ENCODE measurements at places on chromosomes 16 and 17.

- no peak for DNase-seq
Observed at GRCh38 chr17:29089601-29090044, 46.7 kb downstream of the PIPOX start.

DNA sequence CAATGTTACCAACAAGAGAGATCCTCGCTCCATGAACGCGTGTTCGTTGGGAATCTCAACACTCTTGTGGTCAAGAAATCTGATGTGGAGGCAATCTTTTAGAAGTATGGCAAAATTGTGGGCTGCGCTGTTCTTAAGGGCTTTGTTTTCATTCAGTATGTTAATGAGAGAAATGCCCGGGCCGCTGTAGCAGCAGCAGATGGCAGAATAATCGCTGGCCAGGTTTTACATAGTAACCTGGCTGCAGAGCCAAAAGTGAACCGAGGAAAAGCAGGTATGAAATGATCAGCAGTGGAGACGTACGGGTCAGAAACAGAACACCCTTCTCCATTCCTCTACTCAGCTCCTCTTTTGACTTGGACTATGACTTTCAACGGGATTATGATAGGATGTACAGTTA is 13.3 kb downstream of the SOCS1 start:
- DNase-seq: no peak

DNA sequence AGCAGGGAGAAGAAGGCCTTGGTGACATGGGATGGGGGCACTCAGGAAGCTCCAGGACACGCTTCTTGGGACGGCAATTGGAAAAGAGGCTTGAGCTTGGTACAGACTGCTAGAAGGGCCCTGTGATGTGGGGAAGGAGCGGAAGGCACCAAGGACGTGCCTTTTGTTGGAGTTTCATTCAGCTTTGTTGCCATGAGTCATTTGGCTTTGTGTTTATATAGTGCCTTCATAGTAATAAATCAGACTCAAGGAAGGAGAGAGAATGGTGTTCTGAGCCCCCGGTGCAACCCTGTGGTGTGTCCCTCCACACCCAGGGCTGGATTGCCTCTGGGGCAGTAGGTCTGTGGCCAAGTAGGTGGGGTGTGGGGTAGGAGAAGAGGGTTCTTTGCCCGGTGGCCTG is 7.4 kb upstream of the TBX4 start:
- peak; percentile 32 for DNase-seq

DNA sequence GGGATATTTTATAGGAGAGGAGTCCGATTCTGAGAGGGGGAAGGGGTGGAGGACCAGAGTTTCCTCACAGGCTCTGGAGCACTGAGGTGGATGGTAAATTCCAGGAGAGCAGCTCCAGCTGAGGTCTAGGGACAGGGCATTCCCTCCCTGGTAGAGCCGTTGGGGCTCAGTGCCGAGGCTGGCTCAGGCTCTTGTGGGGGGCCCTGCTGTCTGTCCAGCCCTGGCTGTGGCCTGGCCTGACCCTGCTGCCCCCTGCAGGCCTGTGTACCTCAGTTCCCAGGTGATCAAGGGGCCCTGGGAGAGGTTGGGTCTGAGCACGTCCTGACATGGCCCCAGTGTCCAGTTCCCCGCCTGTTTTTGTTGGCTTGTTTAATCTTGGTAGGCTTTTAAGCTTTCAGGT is 16.8 kb downstream of the ZNF750 start:
- DNase-seq: peak; percentile 6

DNA sequence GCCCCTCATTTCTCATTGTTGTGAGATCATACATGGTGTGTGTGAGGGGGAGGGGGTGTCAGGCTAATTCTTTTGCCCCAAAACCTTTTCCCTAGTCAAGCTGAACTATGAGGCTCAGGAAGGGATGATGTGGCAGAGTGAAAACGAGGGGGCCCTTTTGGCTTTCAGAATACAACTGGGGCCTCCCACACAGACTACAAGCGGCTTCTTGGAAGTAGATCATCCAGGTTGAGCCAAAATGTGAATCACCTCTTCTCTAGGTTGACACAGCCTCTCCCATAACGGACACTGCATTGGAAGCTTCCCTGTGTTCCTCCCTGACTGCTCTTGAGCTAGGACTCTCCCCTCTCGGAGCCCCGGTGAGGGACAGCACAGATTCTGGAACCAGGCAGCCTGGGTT is 2.3 kb upstream of the ALKBH5 start:
- DNase-seq: peak; percentile 92

DNA sequence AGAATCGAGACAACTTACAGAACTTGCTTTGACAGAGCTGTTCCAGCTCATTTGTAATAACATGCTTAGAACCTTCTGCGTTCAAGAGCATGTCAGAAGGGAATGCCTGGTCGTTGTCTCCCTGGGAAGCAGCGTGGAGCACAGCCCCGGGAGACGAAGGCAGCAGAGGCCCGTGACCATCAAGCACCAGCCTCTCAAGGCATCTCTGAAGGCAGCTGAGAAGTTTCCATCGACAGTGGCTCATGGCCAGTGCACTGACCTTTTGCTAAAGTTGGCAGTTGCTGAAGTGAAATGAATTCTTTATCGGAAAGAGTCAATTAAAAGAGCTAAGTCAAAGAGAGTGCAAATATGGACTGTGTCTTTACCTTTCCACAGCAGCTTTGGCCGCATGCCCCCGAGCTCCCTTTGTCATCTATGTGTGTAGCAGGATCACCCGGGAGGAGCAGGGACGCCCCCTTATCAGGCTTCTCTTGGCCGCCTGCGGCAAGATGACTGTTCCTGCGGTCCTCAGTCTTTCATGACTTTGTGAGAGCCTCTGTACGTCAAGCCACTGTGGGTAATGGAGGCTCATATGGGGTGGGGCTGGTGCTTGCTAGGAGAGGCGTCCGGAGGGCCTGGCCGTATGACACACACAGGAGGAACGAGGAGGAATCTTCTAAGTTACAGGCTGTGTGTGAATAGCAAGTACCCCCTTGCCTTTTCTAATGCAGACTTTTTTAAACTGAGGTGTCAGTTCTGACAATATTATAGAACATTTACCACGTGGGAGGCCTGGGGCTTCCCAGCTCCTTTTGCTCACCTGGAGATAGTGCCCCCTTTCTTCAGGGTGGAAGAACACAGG is 54.2 kb downstream of the LDHD start:
- DNase-seq: no peak

- no peak for DNase-seq
Observed at GRCh38 chr16:12678983-12679382, 124.7 kb downstream of the CPPED1 start.

DNA sequence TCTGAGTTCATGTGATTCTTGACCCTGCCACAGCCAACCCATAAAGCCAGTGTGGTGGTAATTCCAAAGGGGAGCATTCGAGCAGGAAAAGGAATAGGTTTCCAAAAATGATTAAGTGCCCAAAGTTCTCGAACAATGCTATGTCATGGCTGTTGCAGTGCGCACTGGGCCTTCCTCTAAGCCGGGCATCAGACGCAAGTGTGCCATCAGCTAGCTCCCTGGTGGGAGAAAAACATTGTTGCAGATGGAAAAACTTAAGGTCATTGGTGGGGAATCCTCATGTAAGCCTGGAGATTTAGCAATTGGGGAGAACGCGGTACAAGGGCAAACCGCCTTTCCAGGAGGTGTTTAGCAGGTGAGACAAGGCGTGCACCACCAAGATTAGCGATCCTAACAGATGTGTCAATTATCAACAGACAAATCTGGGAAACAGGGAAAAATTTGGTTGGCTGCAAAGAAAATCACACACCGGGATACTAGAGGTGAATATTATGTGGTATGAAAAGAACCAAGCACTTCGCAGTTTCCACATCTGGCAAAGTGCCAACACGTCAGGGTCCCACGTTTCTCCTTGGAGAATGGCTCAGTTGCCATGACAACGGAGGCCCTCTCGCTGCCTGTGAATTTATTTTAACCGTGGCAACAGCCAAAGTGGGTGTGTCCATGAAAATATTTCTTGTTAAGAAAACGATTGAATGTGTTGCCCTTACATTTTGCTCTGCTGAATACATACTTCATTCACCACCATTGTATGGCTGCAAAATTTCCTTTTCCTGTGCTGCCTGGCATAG is 118.5 kb upstream of the CACNG5 start:
- DNase-seq: peak; percentile 17

GRCh38 chr17:74677558-74678466 is 34.9 kb downstream of the CD300LF start:
- DNase-seq: peak; percentile 31

- peak; percentile 71 for DNase-seq
Observed at GRCh38 chr17:67509390-67510287, 132.6 kb downstream of the PITPNC1 start.

DNA sequence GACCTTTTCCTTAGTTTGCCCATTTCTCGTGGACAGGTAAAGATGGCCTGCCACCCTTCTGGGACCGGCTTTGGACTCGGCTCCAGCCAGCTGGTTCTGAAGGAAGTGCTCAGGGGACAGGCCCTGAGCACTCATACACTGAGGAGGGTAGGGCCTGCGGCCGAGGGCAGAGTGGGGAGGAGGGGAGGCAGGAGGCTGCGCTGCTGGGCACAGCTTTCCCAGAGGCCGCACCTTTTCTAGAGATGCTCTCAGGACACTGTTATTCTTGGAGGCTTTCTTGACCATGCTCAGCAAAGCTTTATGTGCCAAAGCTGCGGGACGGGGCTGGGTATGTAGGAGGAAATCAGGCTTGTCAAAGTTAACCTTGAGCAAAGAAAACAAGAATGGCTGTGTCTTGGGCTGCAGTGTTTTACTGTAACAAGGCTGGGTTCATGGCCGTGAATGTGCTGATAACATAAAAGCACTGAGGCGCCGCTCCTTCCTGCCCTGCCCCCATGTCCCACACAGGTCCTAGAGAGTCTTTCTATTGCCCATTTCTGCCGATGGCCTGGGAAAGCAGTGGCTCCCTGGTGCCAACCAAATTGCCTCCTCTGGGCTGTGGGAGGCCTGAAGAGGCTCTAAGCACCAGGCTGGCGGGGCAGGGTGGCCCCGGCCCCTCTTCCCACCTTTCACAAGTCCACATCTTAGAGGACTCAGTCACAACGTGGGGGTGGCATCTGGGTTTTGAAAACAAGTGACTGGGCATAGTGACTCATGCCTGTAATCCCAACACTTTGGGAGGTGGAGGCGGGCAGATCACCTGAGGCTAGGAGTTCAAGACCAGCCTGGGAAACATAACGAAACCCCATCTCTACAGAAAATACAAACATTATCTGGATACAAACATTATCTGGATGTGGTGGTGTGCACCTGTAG is 22.3 kb upstream of the TIMP2 start:
- no peak for DNase-seq

DNA sequence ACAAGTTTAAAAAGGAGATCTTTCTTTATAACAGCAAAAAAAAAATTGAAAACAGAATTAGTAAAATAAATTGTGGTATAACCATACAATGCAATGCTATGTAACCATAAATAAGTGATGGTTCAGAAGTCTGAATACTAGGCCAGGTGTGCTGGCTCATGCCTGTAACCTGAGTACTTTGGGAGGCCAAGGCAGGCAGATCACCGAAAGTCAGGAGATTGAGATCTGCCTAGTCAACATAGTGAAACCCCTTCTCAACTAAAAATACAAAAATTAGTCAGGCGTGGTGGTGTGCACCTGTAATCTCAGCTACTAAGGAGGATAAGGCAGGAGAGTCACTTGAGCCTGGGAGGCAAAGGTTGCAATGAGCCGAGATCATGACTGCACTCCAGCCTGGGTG is 34.6 kb downstream of the CCT6B start:
- no peak for DNase-seq

- DNase-seq: no peak
Observed at GRCh38 chr16:56198006-56198754, 6.9 kb downstream of the GNAO1 start.

- DNase-seq: no peak
Observed at GRCh38 chr17:21177854-21178600, 35.9 kb downstream of the TMEM11 start.

- no peak for DNase-seq
Observed at GRCh38 chr17:35645923-35646322, 58.8 kb downstream of the AP2B1 start.

- DNase-seq: no peak
Observed at GRCh38 chr16:69260506-69260905, 50.6 kb upstream of the VPS4A start.

GRCh38 chr17:34733333-34733732 is 154.0 kb downstream of the TMEM132E start:
- no peak for DNase-seq

GRCh38 chr16:1049113-1049975 is 23.2 kb upstream of the SSTR5 start:
- no peak for DNase-seq

DNA sequence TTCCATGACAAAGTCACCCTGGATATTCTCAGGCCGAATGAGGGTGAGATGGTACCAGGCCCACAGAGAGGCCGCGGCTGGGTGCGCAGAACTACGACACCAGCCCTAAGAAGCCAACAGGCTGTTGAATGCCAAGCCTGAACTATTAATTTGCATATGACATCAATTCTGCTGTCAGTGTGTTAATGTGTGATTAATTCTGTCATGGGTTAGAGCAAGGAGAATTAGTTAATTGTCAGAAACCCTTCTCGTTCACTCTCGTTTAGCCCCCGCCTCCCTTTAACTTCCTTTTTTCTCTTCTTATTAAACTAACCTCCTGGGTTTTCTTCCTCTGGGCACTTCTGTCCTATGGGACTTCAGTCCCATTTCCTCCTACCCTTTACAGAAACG is 123.4 kb downstream of the ZFHX3 start:
- no peak for DNase-seq

- DNase-seq: peak; percentile 56
Observed at GRCh38 chr17:29004081-29004692, 1.6 kb downstream of the SEZ6 start.

- peak; percentile 94 for DNase-seq
Observed at GRCh38 chr17:45123930-45124796, 8.2 kb downstream of the PLCD3 start.

DNA sequence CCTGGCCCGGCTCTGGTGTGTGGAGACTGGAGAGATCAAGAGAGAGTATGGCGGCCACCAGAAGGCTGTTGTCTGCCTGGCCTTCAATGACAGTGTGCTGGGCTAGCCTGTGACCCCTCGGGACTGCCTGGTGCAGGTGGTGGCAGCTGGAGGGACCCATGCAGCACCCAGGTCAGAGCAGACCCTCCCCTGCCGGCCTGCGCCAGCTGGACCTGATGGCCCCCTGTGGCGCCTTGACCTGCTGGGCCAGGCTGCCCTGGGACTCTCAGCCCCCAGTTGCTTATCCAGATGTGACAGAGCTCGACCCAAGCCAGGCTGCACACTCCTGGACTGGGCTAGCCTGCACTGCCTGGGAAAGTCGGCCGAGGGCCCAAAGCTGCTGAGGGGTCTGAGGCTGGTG is 1.9 kb downstream of the BRICD5 start:
- DNase-seq: no peak

- no peak for DNase-seq
Observed at GRCh38 chr17:18928628-18929125, 23.3 kb upstream of the SLC5A10 start.

GRCh38 chr16:56897026-56897799 is 32.2 kb downstream of the SLC12A3 start:
- DNase-seq: no peak

- DNase-seq: peak; percentile 60
Observed at GRCh38 chr17:31385428-31386285, 5.8 kb upstream of the RAB11FIP4 start.

GRCh38 chr17:78379131-78379491 is 662 bp downstream of the PGS1 start:
- peak; percentile 95 for DNase-seq

Measured in GM23248 (cell line).